Right atrium auricular region (tissue), 2 donors: ENCODE measurements at places on chromosomes 3 and 15.
A peak's percentile ranks its signal among the peaks of the same experiment; 100 is the strongest.

DNA sequence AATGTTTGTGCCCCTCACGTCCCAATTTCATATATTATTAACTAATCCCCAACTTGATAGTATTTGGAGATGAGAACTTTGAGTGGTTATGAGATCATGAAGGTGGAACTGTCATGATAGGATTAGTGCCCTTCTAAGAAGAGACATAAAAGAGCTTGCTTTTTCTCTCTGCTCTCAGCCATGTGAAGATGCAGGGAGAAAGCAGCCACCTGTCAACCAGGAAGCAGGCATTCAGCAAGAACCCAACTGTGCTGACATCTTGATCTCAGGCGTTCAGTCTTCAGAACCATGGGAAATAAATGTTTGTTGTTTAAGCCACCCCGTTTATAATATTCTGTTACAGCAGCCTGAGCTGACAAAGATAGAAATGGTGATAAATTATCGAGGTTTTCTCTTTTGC, 278.7 kb upstream of the KCNMB2 start:
- H3K36me3 ChIP-seq = no peaks in the 10 kb centered on the region
- H3K4me3 ChIP-seq = no peak overlapping the region

GRCh38 chr15:81754078-81754477, 291.7 kb downstream of the MEX3B start:
- DNase-seq = no peak
- H3K27ac ChIP-seq = no peak overlapping the region

GRCh38 chr3:46297658-46298423, 55.6 kb downstream of the CCR3 start:
- no peaks in the 10 kb centered on the region for H3K36me3 ChIP-seq
- H3K27me3 ChIP-seq = no peaks in the 10 kb centered on the region
- no peak overlapping the region for H3K27ac ChIP-seq
- H3K4me3 ChIP-seq = no peak overlapping the region
- no peak for DNase-seq

GRCh38 chr3:48232232-48232631, 8.7 kb upstream of the ZNF589 start:
- H3K27me3 ChIP-seq = no peaks in the 10 kb centered on the region
- H3K4me1 ChIP-seq = peaks cover 9% of the 10 kb centered on the region
- no peak for DNase-seq
- H3K36me3 ChIP-seq = no peaks in the 10 kb centered on the region
- no peak overlapping the region for H3K4me3 ChIP-seq

- no peak for DNase-seq
- no peak overlapping the region for H3K27ac ChIP-seq
- no peaks in the 10 kb centered on the region for H3K36me3 ChIP-seq
Measured at GRCh38 chr3:31449318-31449717, 83.4 kb upstream of the STT3B start.

DNA sequence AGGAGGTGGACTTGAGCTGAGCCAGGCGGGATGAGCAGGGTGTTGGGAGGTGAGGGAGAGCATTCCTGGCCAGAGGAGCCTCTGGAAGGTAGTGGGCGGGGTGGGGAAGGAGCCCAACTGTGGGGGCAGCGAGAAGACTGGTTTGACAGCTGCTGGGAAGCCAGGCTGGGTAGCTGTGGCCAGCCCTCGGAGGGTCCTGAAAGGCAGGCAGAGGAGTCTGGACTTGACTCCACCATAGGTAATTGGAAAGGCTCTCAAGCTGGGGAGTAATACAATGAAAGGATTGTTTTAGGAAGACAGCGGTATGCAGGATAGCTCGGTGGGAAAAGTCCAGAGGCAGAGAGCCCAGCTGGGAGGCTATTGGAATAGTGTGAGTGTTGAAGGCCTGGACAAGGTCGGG, 17.2 kb downstream of the EPHB3 start:
- H3K4me1 ChIP-seq = peaks cover 24% of the 10 kb centered on the region
- no peaks in the 10 kb centered on the region for H3K27me3 ChIP-seq
- no peak overlapping the region for H3K27ac ChIP-seq
- DNase-seq = no peak

GRCh38 chr15:52923626-52924025, 133.5 kb upstream of the ONECUT1 start:
- no peaks in the 10 kb centered on the region for H3K4me1 ChIP-seq
- H3K27ac ChIP-seq = no peak overlapping the region
- no peak for DNase-seq
- no peak overlapping the region for H3K4me3 ChIP-seq
- H3K27me3 ChIP-seq = no peaks in the 10 kb centered on the region
- H3K36me3 ChIP-seq = no peaks in the 10 kb centered on the region

DNA sequence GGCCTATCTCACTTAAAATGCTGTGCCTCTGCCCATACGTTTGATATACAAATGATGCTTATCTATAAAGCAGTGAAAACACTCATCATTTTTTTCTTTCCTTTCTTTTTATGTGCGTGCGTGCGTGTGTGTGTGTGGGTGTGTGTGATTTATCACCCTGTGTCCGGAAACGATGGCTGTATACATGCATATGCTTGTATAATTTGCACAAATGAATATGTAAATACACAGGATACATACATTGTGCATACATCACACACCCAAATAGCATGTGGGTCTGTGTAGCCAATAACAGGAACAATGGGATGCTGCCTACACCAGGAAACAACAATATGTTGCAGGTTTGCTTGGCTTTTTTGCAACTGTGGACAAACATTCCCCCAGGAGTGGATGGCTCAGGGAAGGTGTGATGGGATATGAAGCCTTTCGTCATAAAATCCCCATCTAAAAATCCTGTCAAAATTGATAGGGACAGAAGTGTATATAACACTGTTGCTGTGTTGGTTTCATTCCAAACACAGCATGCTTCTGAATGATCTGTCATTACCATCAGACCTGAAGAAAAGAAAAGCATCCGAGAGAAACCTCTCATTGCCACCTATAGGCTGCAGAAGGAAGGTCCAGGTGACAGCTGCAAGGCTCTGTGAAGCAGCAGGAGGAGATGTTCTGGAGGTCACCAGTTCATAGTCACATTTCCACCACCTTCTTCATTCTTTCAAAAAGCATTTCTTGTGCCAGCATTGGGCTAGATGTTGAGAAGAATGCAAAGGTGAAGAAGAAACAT, 503.9 kb upstream of the NR2F2 start:
- no peaks in the 10 kb centered on the region for H3K36me3 ChIP-seq
- no peak overlapping the region for H3K27ac ChIP-seq
- H3K27me3 ChIP-seq = no peaks in the 10 kb centered on the region
- H3K4me3 ChIP-seq = no peak overlapping the region

DNA sequence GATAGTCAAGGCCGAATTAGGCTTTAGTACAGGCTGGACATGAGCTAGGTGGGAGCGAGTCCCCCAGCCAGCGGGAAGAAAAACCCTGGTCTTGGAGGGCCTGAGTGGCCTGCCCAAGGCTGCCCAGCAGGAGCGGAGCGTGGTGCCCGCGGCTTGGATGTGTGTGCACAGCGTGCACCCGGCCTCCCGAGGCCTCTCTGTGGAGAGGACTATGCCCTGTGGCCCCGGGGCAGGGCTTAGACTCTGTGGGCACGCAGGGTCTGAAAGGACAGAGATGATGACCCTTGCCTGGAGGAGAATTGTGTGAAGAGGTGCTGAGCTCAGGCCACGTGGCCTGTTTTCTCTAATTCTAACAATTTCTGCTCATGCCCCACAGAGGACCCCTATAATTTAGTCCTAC, 124.6 kb upstream of the IQSEC1 start:
- no peak for DNase-seq
- H3K4me1 ChIP-seq = no peaks in the 10 kb centered on the region
- no peak overlapping the region for H3K4me3 ChIP-seq
- no peak overlapping the region for H3K27ac ChIP-seq
- no peaks in the 10 kb centered on the region for H3K27me3 ChIP-seq
- no peaks in the 10 kb centered on the region for H3K36me3 ChIP-seq

DNA sequence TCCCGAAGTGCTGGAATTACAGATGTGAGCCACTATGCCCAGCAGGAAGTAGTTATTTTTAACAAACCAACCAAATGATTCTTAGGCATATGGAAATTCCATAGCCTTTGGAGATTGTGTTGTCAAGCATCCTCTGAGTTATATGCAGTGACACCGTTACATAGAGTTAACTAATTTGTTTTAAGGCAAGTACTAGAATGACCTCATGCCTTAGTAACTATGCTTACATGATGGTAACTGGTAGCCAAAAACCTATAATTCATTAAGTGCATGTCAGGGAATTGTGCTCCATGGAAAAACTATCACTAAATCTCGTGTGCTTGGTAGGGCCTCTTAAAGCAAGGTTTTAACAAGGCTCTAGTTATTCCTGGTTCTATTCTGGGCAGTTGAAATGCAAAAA, 392.8 kb downstream of the TUSC7 start:
- no peak overlapping the region for H3K4me3 ChIP-seq
- no peaks in the 10 kb centered on the region for H3K36me3 ChIP-seq
- no peaks in the 10 kb centered on the region for H3K27me3 ChIP-seq
- no peak for DNase-seq
- H3K27ac ChIP-seq = no peak overlapping the region

DNA sequence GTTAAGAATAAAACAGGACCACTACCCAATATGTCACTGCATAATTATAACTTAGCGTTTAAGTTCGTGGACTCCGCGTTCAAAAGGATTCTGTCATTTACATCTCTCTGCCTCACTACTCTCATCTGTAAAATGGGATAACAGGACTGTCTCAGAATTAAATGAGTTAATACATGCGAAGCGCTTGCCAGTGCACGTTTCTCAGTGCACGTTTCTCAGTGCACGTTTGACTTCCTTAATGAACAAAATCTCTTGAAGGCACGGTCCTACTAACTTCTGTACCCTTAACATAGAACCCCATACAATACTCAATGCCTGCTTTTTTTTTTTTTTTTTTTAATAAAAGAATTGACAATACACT, 499 bp downstream of the RABL3 start:
- H3K27me3 ChIP-seq = no peaks in the 10 kb centered on the region
- no peak for DNase-seq

GRCh38 chr3:175605851-175606250, 746.7 kb downstream of the NAALADL2 start:
- no peaks in the 10 kb centered on the region for H3K27me3 ChIP-seq
- DNase-seq = no peak
- H3K36me3 ChIP-seq = no peaks in the 10 kb centered on the region
- H3K4me3 ChIP-seq = no peak overlapping the region

DNA sequence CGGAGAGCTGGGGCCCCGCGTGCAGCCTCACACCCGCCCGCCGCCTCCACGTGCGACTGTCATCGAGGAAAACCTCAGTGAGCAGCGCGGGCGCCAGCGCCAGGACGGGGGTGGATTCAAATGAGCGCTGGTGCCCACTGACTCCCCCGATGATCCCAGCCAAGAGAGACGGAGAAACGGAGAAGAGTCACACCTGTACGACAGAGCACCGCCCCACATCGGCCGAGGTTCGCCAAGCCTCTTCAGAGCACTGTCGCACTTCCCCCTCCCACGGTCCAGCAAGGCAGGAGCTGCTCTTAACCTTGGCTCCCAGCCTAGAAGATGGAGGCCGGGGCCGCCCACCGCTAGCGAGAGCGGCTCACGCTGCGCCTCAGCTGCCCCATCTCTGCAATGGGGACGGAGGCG, 130.9 kb upstream of the IQSEC1 start:
- H3K36me3 ChIP-seq = no peaks in the 10 kb centered on the region
- no peak overlapping the region for H3K4me3 ChIP-seq
- DNase-seq = no peak
- no peak overlapping the region for H3K27ac ChIP-seq

- H3K27ac ChIP-seq = peak overlapping the region; percentile 92
- H3K4me1 ChIP-seq = no peaks in the 10 kb centered on the region
- peak overlapping the region; percentile 40 for H3K4me3 ChIP-seq
- no peaks in the 10 kb centered on the region for H3K27me3 ChIP-seq
- H3K36me3 ChIP-seq = no peaks in the 10 kb centered on the region
- DNase-seq = no peak
Measured at GRCh38 chr15:63601704-63602185, 4.6 kb downstream of the FBXL22 start.

DNA sequence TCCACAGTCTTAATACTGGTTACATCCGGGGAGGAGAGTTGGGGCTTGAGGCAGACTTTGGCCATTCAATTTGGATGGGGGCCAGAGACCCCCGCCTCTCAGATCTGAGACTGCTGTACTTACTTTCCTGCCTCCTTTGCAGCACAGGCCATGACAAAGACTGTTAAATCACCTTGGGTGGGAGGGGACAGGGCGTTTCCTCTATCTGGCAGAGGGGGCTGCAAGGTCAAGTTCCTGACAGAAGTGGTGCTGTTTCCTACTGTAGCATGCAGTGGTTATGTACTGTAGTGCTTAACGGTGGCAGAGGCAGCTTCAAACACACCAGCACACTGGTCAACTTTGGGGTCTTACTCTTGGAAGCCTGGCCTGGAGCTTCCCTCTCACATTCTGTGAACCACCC, 261.2 kb upstream of the LRRFIP2 start:
- H3K27me3 ChIP-seq = no peaks in the 10 kb centered on the region
- no peak overlapping the region for H3K4me3 ChIP-seq
- no peaks in the 10 kb centered on the region for H3K4me1 ChIP-seq
- DNase-seq = no peak
- no peaks in the 10 kb centered on the region for H3K36me3 ChIP-seq
- no peak overlapping the region for H3K27ac ChIP-seq

- no peaks in the 10 kb centered on the region for H3K27me3 ChIP-seq
- H3K4me3 ChIP-seq = no peak overlapping the region
- no peaks in the 10 kb centered on the region for H3K4me1 ChIP-seq
- DNase-seq = no peak
Measured at GRCh38 chr3:156246961-156247725, 126.8 kb downstream of the KCNAB1 start.

GRCh38 chr15:80673561-80674244, 21.4 kb upstream of the ABHD17C start:
- H3K36me3 ChIP-seq = no peaks in the 10 kb centered on the region
- H3K27me3 ChIP-seq = no peaks in the 10 kb centered on the region
- no peaks in the 10 kb centered on the region for H3K4me1 ChIP-seq
- no peak overlapping the region for H3K27ac ChIP-seq
- no peak overlapping the region for H3K4me3 ChIP-seq
